ENCODE measurements at places on chromosomes 11 and 22. TPM values are rescaled to one million over a fixed set of nuclear protein-coding genes. Genes with fewer than 3 reads are reported as not detected.

- no peak overlapping the region for H3K27ac ChIP-seq
- no peaks in the 10 kb centered on the region for H3K36me3 ChIP-seq
- no peaks in the 10 kb centered on the region for H3K4me1 ChIP-seq
- H3K4me3 ChIP-seq = no peak overlapping the region
- no peaks in the 10 kb centered on the region for H3K27me3 ChIP-seq
Observed at GRCh38 chr11:111393096-111393495, 14.0 kb upstream of the POU2AF1 start.

DNA sequence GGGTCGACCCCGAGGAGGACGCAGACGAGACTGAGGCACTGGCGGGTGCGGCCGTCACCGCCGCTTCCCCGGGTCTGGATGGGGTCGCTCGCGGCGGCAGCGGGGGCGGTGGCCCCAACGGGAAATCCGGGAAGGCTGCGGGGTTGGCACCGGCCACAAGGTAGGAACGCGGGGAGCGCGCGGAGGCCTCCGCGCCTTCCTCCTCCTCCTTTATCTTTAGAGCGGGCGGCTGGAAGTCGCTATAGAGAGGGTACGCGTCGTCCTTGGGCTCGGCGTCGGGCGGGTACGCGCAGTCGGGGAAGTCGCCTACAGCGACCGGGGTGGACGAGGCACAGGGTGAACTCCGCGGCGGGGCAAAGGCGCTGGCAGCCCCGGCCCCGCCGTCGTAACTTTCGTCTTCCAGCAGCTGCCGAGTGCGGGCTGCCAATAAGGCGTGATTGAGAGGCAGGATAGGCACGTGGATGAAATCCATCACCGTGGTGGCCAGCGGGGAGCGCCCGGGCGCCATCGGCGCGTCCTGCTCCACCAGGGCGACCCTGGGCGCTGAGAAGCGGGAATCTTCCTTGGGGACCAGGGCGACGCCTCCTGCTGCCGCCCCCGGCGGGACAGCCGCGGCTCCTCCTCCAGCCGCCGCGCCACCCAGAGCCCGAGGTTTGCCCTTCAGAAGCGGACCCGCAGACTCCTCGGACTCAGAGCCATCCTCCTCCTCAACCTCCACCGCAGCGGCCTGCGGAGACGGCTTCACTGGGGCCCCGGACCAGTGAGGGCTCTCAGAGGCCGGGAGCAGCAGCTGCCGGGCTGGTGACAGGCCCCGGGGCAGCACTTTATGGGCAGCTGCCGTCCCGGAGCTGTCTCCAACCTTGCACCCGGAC lies 1.7 kb downstream of the PGR start:
- H3K36me3 ChIP-seq = no peaks in the 10 kb centered on the region
- no peak overlapping the region for H3K27ac ChIP-seq
- peak overlapping the region; percentile 47 for H3K4me3 ChIP-seq
- H3K27me3 ChIP-seq = peaks cover 59% of the 10 kb centered on the region
- DNase-seq = peak; percentile 77

- peaks cover 3% of the 10 kb centered on the region for H3K4me1 ChIP-seq
- H3K27me3 ChIP-seq = no peaks in the 10 kb centered on the region
- no peaks in the 10 kb centered on the region for H3K36me3 ChIP-seq
- no peak for DNase-seq
Observed at GRCh38 chr11:9838961-9839360, 175.1 kb downstream of the SWAP70 start.

RFPL1 gene
- not detected for total RNA-seq

GRCh38 chr11:86418917-86419316 lies 44.2 kb downstream of the CCDC81 start:
- H3K36me3 ChIP-seq = no peaks in the 10 kb centered on the region
- no peak overlapping the region for H3K4me3 ChIP-seq
- DNase-seq = no peak
- H3K27me3 ChIP-seq = no peaks in the 10 kb centered on the region
- H3K4me1 ChIP-seq = no peaks in the 10 kb centered on the region
- H3K27ac ChIP-seq = no peak overlapping the region

DNA sequence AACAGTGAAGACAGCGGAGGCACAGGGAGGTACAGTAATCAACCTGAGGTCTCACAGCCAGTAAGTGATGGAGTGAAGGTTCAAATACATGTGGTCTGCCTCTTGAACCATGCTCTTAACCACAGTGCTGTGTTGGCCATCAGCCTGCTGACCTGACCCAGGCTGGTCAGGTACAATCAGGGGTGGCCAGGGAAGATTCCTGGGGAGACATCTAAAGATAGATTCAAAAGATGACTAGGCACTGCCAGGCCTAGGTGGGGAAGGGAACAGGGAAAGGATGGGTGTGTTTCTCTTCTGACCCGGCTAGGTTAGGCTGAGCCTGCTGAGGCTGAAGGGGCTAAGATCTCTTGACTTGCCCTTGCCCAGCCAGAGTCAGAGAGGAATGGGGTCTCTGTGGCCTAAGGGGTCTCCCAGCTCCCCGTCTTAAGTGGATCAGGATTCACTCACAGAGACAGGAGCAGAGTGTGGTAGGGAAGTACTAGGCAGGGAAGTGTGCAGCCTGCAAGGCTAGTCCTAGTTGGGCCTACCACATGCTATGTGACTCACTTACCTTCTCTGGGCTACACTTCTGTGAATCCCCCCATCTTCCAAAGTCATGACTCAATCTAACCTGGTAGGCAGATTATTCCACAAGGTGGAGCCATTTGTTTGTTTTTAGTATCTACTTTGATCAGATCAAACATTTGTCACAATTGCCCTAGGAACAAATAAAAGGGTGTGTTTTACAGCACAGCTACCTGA lies 10.4 kb upstream of the SREBF2 start:
- peaks cover 4% of the 10 kb centered on the region for H3K4me1 ChIP-seq
- H3K27ac ChIP-seq = no peak overlapping the region
- no peak overlapping the region for H3K4me3 ChIP-seq

OR5M10 gene
- not detected for total RNA-seq

SLC5A12 gene
- 1.4 TPM for total RNA-seq

SHANK3 gene
- total RNA-seq = 6.0 TPM

DNA sequence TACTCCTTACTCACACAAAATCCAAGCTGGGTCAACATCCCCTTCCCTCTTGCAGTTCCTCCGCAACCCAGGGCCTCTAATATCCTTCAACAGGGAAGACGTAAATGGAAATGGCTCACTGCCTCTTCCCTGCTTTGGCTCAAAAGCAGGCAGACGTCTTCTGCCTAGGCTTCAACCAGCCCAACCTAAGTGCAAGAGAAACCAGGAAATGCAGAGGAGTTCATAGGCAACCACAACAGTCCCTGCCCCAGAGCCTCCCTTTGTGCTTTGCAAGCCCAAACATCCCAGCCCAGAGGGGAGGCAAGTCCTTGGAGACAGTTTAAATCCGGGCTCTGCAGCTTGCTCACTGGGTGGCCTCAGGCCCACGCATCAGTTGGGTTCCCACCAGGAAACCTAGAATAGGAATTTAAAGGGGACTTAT lies 33.3 kb downstream of the CD6 start:
- no peaks in the 10 kb centered on the region for H3K36me3 ChIP-seq
- H3K27ac ChIP-seq = no peak overlapping the region
- H3K4me3 ChIP-seq = no peak overlapping the region
- H3K27me3 ChIP-seq = peaks cover 53% of the 10 kb centered on the region

SLC37A2 gene
- 1.1 TPM for total RNA-seq

GRCh38 chr11:95257456-95257971 lies 26.5 kb upstream of the SESN3 start:
- no peak overlapping the region for H3K27ac ChIP-seq
- no peaks in the 10 kb centered on the region for H3K36me3 ChIP-seq
- no peak for DNase-seq
- no peaks in the 10 kb centered on the region for H3K27me3 ChIP-seq
- no peak overlapping the region for H3K4me3 ChIP-seq

DNA sequence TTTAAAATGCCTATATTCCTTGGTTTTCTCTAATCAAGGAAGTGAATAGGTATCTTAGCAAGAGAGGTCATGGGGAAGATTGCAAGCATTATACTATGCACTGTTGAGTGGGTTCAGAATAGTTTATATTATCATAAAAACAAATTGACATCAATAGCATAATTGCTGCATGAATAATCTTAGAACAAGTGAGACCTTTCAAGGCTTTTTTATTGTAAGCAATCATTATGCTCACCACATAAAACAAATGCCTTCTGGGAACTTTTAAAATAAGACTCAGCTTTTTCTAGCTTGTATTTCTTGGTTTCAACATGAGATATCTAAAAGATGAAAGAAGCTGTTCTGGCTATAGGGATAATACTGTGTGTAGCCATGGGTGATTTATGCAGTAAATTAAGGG lies 135.6 kb upstream of the ZC3H12C start:
- no peak for DNase-seq
- H3K4me3 ChIP-seq = no peak overlapping the region
- H3K4me1 ChIP-seq = no peaks in the 10 kb centered on the region
- H3K27ac ChIP-seq = no peak overlapping the region
- no peaks in the 10 kb centered on the region for H3K36me3 ChIP-seq

- no peak overlapping the region for H3K4me3 ChIP-seq
- H3K36me3 ChIP-seq = no peaks in the 10 kb centered on the region
Observed at GRCh38 chr11:103927535-103927934, 108.9 kb upstream of the DDI1 start.

TRIM51 gene
- total RNA-seq = not detected

DNA sequence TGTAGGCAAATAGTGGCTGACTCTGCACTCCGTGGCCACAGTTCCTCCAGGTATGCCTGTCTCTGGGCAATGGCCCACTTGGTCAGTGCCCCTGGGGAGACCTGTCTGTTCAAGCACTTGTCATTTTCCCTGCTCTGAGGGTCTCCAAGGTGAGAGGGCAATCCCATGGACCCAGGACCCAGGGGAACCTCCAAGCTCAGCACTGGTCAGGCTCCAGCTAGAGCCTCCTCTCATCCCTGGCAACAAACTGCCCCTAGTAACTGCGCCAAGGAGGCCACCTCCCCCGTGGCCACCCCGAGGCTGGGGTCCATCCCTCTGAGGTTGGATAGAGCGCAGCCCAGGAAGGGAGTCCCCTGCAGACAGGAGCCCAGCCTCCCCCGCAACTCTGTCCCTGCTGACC lies 713 bp upstream of the ANKK1 start:
- H3K36me3 ChIP-seq = no peaks in the 10 kb centered on the region
- no peaks in the 10 kb centered on the region for H3K27me3 ChIP-seq
- no peak overlapping the region for H3K4me3 ChIP-seq
- no peak overlapping the region for H3K27ac ChIP-seq
- no peak for DNase-seq
- peaks cover 4% of the 10 kb centered on the region for H3K4me1 ChIP-seq

- no peaks in the 10 kb centered on the region for H3K27me3 ChIP-seq
- no peak for DNase-seq
- H3K4me3 ChIP-seq = no peak overlapping the region
- no peaks in the 10 kb centered on the region for H3K36me3 ChIP-seq
- H3K27ac ChIP-seq = no peak overlapping the region
Observed at GRCh38 chr22:30861131-30861530, 107.4 kb downstream of the MORC2 start.

P2RY6 gene
- not detected for total RNA-seq

DNA sequence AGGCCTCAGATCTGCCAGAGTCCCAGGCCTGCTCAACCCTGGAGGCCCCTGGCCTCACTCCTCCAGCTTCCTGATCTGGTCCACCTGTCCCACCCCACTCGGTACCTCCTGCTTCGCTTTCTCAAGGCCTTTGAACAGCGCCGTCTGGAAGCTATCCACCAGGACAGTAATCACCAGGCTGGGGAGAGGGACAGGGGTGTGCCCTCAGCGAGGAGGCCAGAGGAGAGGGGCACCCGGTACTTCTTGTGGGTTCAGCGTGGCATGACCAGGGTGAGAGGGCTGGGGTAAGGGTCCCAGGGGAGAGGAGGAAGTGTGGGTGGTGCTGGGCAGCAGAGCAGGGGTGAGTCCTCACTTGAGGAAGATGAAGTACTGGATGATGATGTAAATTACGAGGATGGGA lies 6.1 kb downstream of the CATSPER1 start:
- peaks cover 18% of the 10 kb centered on the region for H3K27me3 ChIP-seq
- H3K27ac ChIP-seq = no peak overlapping the region
- H3K36me3 ChIP-seq = no peaks in the 10 kb centered on the region
- H3K4me3 ChIP-seq = no peak overlapping the region

MYBPC3 gene
- total RNA-seq = not detected

CCDC87 gene
- total RNA-seq = 1.1 TPM

GPR83 gene
- 1.5 TPM for total RNA-seq

- H3K4me1 ChIP-seq = 0 out of 2 replicates have a peak, but pooled peaks cover 17% of the 10 kb centered on the region
- peak within 1 kb of the TSS; percentile 95 for H3K27ac ChIP-seq
- H3K27me3 ChIP-seq = no peaks in the 10 kb centered on the region
- H3K4me3 ChIP-seq = peak within 1 kb of the TSS; percentile 76
- DNase-seq = no peak
- peaks cover 30% of the 10 kb centered on the region for H3K36me3 ChIP-seq
Observed at GRCh38 chr11:62832336-62833234, at the start of gene TEX54. Gene TEX54 (minus strand): TSS chr11:62832841.

DNA sequence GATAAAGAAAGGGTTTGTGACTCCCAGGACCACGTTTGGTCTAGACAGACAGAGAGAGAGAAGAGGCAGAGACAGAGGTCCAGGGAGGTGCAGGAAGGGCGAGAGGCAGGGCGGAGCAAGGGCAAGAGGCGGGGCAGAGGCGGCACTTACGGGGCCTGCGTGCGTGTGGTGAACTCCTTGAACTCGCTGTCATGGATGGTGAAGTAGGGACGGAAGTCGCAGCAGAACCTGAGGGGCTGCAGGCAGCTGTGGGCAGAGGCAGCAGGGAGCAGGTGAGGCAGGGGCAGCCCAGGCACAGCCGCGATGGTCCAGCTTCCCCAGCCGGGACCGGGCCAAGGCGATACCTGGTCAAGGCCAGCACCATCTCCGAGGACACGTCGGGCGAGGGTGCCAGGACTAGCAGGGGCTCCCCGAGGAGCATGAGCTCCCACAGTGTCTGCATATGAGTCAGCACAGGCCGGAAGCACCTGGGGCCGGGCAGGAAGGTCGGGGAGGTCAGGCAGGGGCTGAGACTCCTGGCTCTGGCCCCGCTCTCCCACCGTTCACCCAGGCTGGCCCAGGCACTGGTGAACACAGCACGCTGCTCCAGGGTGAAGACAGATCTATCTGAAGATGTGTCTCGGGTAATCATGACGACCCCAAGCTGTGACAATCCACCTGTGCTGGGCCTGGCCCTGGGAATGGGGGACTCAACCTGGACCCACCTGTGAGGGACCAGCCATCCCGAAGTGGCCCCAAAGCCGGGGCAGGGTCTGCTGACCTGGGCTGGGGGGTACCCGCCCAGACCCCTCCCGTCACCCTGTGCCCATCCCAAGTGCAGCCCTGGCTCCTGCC lies 7.2 kb upstream of the PLXNB2 start:
- no peak overlapping the region for H3K4me3 ChIP-seq
- H3K27me3 ChIP-seq = no peaks in the 10 kb centered on the region
- H3K36me3 ChIP-seq = no peaks in the 10 kb centered on the region
- no peak overlapping the region for H3K27ac ChIP-seq

MAPK1 gene
- 101 TPM for total RNA-seq

DNA sequence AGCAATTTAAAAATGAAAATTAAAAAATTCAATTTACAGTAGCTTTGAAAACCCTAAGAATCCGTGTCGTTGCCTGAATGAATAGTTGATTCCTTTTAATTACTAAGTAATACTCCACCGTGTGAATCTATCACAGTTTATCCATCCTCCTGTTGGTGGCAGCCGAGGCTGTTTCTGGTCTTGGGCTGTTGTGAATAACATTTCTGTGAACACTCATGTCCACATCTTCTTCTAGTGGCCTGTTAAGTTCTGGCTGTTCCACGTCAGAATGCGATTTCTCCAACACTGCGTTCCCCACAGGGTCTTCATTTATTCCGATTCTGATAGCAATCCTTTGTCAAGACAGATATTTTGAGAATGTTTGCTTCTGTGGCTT lies 223.0 kb downstream of the TBC1D22A start:
- no peaks in the 10 kb centered on the region for H3K27me3 ChIP-seq
- no peak for DNase-seq
- no peak overlapping the region for H3K4me3 ChIP-seq
- no peaks in the 10 kb centered on the region for H3K4me1 ChIP-seq
- no peak overlapping the region for H3K27ac ChIP-seq

KDELR3 gene
- total RNA-seq = 7.8 TPM
